Fibroblast of lung (primary cell): ENCODE measurements at places on chromosomes 13 and 19. TPM values are rescaled to one million over a fixed set of nuclear protein-coding genes. Genes with fewer than 3 reads are reported as not detected.

- DNase-seq = no peak
Measured at GRCh38 chr13:32947411-32948276, 68.6 kb upstream of the KL start.

DNA sequence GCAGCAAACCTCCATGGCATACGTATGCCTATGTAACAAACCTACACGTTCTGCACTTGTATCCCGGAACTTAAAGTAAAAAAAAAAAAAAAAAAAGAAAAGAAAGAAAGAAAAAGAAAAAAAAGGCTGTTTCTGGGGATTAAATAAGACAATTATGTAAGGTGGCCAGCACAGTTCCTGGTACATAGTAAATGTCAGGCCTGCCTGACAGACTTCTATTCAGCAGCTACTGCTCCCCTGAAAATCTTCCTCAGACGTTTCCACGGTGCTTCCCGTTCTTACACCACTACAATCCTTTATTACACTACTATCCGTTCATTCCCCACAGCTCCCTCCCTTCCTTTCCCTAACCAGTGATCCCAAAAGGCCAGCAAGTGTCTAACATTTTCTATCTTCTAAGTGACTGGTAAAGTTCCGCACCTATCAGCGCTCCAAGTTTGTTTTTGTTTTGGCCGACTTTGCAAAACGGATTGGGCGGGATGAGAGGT is 636 bp upstream of the RB1 start:
- no peak for DNase-seq

GRCh38 chr13:80116107-80116506 is 224.8 kb downstream of the SPRY2 start:
- peak; percentile 86 for DNase-seq

DNA sequence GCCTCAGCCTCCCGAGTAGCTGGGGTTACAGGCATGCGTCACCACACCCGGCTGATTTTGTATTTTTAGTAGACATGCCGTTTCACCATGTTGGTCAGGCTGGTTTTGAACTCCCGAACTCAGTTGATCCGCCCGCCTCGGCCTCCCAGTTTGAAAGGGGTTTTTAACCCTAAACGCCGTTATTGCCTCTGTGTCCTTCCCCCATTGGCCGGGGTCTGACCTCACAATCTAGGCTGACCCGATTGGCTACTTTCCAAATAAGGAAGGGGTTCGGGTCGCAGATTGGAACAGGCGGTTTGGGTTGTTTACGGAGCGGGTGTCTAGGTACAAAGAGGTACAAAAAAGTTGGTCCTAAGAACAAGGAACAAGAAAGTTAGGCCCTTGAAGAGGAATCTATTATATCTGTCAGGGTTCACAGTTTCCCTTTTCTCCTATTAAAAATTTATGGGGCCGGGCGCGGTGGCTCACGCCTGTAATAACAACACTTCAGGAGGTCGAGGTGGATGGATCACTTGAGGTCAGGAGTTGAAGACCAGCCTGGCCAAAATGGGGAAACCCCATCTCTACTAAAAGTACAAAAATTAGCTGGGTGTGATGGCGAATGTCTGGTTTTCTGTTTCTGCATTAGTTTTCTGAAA is 1.0 kb downstream of the ZNF253 start:
- DNase-seq = peak; percentile 17

DNA sequence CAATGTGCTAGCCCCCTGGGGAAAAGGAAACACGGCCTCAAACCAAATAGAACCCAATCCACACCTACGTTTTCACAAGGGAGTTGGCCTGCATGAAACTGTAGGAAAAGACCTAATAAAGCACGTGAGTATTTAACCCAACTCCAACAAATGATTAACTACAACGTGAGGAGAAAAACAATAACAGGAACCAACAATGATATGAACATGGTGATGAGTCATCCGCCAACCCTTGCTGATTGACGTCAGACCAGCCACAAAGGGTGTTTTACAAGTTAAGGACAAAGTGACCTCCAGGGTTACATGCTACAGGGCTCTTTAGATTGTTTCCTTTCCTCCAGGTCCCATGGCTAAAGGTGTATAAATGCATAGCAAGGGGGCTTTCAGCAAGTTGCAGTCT is 460.5 kb downstream of the COG6 start:
- DNase-seq = peak; percentile 87

GRCh38 chr13:25756251-25756650 is 295.6 kb downstream of the SHISA2 start:
- DNase-seq = no peak

DNA sequence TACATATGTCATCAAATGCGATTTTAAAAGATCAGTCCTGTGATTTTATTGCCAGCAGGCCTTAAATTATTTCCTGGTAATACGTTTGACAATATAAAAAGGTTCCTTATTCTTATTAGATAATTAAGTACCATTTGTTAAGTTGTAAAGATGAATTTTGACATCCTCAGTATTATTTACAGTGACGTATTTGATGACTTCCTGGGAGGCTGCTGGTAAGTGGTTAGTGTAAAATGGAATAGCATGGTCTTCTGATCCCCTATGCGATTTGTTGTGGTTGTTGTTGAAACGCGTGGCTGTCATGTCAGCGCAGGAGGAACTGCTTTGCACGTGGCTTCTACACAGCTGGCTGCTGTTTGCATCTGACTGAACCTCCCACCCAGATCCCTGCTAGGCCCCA is 99.7 kb downstream of the DCLK1 start:
- no peak for DNase-seq

DNA sequence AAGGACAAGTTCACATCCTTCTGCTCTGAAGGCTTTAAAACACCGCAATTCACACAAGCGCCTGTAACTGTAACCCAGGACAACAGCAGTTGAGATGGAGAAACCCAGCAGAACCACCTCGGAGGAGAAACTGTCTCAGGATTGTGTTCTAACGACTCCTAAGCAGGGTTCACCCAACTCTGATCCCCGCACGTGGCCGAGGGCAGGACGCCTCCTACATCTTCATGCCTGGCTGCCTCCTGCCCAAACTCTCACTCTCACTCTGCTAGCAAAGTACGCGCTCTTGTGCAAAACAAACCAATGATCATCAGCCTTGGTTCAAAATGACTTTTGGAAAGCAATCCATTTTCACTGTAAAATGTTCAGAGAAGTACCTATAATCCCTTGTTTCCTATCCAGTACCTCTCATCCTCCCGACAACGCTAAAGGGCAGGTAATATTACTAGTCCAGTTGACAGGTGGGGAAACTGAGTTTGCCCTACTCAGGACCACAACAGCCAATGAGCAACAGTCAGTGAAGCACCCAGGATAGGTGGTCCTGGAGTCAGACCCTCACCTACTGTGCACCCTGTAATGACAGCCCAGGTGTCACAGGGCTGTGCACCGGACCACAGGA is 25.6 kb downstream of the EPS15L1 start:
- DNase-seq = no peak

DNA sequence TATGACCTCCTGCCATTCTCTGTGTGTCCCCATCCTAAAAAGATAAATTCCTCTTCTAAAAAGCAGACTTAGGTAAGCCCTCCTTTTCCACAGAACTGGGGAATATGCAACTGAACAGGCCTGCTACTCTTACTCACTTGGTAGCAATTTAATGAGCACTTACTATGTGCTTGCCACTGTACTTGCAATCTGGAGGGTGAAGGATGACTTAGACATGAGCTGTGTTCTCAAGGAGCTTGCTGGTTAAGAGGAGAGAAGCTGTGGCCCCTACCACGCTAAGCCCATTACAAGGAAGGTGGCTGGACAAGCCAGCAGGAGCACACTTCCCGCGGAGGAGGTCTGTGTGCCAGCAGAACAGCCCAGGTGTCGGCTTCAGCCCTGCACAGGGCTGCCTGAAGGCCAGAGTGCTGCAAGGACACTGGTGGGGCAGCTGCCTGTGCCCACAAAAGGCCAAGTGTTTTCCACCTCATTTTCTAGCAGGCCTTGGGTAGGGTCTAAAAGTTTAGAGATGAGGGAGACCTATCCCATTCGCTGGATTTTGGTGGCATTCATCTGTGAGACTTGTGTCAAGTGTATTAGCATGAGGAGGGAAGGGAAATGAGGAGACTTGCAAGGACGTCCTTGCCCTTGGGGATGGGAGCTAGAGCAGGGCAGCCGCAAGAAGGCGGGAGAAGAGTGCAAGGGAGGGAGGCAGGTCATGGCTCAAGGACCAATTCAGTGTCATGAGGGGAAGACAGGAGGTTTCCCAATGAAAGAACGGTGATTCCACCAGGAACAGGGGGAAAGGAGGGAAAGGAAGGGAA is 52.0 kb downstream of the COL4A1 start:
- no peak for DNase-seq

- peak; percentile 96 for DNase-seq
Measured at GRCh38 chr13:74206061-74206561, 71.9 kb upstream of the KLF12 start.

GRCh38 chr13:37029617-37030016 is 29.0 kb downstream of the EXOSC8 start:
- DNase-seq = peak; percentile 49

DNA sequence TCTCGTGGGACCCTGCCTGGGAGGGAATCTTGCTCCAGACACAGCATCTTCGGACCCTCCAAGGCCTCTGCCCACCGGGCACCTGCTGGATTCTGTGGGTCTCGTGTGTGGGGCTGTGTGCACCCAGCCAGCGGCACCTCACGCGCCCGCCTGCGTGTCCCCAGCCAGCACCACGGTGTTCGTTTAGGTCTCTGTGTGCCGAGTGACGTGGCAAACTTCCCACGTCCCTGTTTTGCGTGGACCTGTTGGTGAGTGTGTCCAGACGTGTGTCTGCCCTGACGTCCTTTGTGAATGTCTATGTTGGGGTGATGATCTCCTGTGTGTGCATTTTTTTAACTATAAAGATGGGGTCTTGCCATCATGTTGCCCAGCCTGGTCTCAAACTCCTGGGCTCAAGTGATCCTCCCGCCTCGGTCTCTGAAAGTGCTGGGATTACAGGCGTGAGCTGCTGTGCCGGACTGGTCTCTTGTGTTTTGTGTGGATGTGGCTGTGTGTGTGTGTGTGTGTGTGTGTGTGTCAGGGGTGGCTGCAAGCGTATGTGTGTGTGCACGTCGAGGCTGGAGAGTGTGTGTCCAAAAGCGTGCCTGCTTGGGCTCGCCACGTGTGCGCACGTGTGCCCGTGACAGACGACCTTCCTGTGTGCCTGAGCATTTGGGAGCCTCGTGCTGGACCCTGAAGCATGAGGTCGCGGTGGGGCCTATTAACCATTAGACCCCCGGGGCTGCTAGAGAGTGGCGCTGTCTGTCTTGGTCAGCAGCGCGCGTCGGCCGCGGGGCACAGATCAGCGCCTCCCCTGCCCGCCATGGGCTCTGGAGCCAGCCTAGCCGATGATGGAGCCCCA is 15.7 kb downstream of the ARID3A start:
- DNase-seq = no peak

GRCh38 chr13:48291730-48292129 is 11.8 kb upstream of the RB1 start:
- DNase-seq = no peak

DNA sequence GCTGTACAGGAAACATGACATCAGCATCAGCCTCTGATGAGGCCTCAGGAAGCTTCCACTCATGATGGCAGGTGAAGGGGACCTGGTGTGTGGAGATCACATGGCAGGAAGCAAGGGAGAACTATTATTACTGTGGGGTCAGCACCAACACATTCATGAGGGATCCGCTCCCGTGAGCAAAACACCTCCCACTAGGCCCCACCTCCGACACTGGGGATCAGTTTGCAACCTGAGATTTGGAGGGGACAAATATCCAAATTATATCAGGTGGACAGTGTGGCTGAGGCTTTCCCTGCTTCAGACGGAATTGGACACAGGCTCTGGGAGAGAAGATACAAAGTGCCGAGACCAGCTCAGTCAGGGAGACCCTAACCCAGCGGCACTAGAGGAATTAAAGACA is 5.7 kb upstream of the ZNF792 start:
- no peak for DNase-seq

DNA sequence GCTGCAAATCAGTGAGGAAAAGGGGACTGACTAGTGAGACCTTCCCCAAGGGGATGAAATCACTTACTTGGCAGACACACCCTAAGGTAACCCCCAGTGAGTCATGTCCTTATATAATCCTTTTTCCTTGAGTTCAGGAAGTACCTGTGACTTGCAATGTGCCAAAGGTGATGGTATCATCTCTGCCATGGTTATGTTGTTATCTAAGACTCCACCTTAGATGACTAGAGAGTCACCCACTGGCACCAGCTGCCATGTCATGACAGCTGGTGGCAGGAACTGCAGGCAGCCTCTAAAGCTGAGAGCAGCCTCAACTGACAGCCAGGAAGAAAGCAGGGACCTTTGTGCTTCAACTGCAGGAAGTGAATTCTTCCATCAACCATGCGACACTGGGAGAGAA is 12.5 kb downstream of the PBX4 start:
- DNase-seq = no peak

The ZNF486 gene
- 4.1 and 4.6 TPM in 2 replicates for total RNA-seq

The KIR2DL3 gene
- total RNA-seq = not detected in 2 replicates

The HMG20B gene
- 55.5 and 63.6 TPM in 2 replicates for total RNA-seq

The ZNF225 gene
- total RNA-seq = 8.2 and 10.2 TPM in 2 replicates

The C13orf46 gene
- 0.26 and 0.50 TPM in 2 replicates for total RNA-seq

The COX7A1 gene
- total RNA-seq = 30.0 and 77.9 TPM in 2 replicates

The NLRP5 gene
- total RNA-seq = not detected in 2 replicates

The METTL21C gene
- total RNA-seq = 0.17 TPM in 1 of 2 replicates, not detected in the other

The TRPC4 gene
- 1.7 and 2.6 TPM in 2 replicates for total RNA-seq
